Stimulated activated CD8-positive, alpha-beta memory T cell treated with anti-CD3 and anti-CD28 coated beads, Interleukin-15, amount 100 ng/mL, for 4 hours (primary cell): ENCODE measurements at places on chromosomes 7 and 10.

GRCh38 chr10:58026036-58026435 is 241.7 kb downstream of the IPMK start:
- DNase-seq, result no peak

DNA sequence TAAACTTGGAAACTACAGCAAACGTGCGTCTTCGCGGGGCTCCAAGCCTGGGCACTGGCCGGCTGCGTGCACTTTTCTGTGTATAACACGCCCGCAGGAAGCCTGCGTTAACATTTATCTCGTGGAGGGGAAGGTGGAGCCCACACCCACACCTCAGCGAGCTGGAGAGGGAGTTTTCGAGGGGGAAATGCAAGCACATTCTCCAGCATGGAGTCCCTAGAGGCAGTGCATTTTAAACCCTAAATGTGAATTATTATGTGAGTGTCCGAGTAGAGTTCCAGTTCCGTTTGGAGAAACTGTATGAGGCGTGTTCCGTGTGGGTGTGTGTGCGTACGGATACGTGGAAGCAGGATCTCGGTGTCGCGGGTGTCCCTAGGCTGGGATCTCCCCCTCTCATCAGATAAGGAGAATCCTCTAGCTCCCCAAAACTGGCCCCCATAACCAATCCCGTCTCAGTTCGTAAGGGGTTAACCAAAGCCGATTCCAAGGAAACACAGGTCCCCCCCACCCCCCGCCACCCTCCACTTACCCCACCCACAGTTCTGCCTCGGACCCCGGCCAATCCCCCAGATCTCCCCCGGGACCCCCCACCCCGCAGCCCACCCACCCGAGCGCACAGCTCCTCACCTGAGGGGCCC is 403 bp downstream of the CDK6 start:
- DNase-seq, result no peak

DNA sequence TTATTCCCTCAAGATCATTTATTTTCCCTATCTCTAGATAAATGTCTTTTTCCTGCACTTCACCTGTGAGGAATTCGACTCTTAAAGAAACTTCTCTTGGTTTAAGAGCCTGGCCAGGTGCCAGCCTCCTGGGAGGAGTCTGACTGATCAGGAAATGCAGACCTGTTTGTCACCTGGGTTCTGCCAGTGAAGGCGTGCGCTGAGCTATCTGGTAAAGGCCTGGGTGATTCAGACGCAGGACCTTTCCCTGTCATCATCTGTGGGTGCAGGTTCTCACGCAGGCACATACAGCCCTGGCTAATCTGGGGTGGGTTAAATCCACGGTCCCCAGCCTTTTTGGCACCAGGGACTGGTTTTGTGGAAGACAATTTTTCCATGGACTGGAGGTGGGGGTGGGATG is 65.3 kb upstream of the AQP1 start:
- DNase-seq, result no peak

DNA sequence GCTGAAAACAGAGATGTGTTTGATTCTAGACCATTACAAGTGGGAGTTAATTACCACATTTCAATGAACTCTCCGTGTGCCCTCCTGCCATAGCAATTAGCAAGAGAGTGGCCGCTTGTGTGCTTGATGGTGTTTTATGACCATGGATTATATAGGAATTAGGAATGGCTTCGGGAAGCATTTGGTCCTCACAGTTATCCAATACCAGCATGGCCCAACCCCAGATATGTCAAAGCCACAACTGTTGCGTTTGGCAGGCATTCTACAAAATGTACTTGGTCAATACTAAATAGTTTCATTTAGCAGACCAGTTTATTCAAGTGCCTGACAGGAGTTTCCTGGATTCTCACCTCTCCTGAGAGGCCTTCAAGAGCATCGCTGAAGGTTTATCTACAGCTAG is 509.0 kb upstream of the GALNT17 start:
- DNase-seq, result no peak

DNA sequence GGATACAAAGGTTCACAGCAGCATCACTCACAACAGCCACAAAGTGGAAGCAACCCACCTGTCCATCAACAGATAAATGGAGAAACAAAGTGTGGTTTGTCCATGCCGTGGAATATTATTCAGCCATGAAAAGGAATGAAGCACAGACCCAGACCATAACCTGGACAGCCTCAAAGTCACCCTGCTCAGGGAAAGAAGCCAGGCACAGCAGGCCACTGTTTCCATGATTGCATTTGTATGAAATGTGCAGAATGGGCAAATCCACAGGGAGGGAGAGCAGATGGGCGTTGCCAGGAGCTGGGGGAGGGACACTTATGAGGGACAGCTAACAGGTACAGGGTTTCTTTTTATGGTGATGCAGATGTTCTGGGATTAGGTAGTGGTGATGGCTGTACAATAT is 30.3 kb downstream of the FOXL3 start:
- no peak for DNase-seq

DNA sequence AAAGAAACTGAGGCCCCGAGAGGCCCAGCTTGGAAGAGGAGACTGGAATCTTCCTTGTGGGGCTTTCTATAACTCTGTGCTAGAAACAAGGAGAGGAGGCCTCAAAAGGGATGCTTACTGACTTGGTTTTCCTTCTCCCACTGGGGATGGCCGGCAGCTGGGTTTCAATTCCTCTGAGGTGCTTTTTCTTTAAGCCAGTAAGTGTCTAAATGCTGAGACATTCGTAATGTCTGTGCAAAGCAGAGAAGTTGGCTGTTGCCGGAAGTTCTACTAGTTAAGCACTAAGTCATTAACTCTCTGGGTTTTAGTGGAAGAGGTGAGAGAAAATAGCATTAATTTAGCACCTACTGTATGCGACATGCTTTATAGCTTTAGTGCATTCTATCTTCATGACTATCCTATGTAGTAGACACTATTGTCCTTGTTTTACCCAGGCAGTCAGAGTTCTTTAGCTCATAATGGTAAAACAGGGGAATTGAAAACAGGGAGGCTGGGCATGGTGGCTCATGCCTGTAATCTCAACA is 135.2 kb downstream of the RGS10 start:
- DNase-seq, result no peak

- no peak for DNase-seq
These were observed 10.4 kb upstream of the PRKG1 start for GRCh38 chr10:51063659-51064535.

- DNase-seq, result no peak
These were observed 18.1 kb downstream of the CALN1 start for GRCh38 chr7:72394016-72394415.

- DNase-seq, result no peak
These were observed 8.6 kb upstream of the CALML3 start for GRCh38 chr10:5515948-5516761.

GRCh38 chr10:20817646-20818045 is 79.5 kb downstream of the NEBL start:
- DNase-seq, result no peak

DNA sequence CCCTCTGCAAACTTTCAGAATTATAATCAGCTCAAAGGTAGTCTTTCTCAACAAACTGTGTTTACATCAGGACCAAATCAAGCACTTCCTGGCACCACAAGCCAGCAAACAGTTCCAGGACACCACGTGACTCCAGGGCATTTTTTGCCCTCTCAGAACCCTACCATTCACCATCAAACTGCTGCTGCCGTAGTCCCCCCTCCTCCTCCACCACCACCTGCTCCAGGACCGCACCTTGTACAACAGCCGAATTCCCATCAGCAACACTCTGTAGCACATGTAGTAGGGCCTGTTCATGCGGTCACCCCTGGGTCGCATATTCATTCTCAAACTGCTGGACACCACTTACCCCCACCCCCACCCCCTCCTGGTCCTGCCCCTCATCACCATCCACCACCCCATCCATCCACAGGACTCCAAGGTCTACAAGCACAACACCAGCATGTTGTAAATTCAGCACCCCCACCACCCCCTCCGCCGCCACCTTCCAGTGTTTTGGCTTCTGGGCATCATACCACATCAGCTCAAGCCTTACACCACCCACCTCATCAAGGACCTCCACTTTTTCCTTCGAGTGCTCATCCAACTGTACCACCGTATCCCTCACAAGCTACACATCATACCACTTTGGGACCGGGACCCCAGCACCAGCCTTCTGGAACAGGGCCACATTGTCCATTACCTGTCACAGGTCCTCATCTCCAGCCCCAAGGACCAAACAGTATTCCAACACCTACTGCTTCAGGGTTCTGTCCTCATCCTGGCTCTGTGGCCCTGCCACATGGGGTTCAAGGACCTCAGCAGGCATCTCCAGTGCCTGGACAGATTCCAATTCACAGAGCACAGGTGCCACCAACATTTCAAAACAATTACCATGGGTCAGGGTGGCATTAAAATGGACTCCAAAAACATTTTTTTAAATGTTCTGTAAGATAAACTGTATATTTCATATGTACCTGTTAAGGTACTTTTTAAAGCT is 98.7 kb downstream of the KMT2E start:
- no peak for DNase-seq

DNA sequence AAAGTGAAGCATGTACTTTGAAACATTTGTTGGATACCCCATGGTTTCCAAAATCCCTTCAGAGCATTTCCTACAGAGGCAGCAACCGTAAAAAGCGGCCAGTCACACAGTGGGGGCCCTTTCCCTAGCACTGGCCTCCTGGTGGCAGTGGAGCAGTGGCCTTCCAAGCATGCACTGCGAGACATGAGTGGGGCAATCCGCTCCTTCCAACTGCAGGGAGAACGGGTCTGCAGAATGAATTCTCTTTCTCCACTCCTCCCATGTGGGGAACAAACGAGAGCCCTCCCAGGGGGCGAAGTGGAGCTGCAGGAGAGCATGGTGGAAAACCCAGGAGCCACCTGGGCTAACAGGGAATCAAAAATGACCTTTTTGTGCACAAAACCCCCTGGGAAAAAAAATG is 542.9 kb upstream of the GALNT17 start:
- no peak for DNase-seq

DNA sequence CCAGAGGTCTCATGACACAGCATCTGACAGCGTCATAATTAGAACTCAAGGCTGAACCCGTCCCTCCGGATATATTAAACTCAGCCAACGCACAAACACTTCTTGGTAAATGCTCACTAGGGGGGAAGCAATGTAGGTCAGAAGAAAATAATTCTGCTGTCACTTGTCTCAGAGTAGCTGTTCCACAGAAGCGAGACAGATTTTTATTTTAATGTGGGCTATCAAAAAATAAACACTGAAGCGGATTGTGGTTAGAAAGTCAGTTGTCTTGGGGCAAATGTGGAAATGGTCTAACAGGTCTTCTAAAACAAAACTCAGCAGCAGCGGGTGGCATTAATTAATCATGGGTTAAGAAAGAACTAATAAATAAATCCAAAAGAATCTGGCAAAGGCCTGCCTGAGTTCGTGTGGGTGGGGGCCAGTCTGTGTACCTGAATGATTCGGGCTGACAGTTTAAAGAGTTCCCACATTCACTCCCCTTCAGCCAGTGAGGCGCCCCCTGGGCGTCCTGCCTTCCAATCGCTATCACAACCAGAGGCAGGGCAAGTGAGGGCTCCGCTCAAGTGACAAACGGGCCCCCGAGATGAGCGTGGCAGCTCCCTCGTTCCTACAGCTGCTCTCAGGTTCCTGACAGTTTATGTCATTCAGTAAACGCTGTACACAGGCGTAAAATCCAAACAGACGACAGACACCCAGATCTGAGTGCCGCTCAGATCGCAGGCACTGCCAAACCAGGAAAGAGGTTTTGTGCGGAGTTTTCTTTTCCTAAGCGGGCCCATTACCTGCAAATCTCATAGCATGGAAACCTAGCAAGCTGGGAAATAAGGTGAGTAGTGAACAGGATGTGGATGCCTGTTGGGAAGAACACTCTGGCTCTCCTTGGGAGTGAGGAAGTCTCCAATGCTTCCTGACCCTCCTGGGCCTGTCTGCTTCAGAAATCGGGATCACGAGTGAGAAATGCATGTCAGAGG is 52.9 kb downstream of the NRAP start:
- no peak for DNase-seq

- DNase-seq, result no peak
These were observed 6.3 kb upstream of the LIPF start for GRCh38 chr10:88657901-88658300.

- DNase-seq, result no peak
These were observed 317.8 kb downstream of the SH2D4B start for GRCh38 chr10:80855348-80855971.

DNA sequence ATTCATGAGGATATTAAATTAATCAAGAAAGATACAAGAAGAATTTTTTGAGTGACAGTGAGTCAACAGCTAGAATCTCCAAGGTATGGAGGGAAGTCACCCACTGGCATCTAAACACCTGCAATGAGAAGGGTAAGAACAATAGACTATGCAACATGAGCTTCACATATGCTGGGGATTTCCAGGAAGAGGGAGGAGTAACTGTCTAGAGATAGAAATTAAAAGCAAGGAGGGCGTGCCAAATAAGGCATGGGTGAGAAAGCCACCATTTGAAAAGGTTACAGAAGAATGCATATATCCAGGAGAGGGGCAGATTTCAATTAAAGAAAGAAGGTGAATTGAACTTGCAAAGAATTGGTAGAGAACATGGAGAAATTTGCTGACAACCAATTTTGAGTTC is 365.7 kb downstream of the GPR37 start:
- DNase-seq, result no peak

DNA sequence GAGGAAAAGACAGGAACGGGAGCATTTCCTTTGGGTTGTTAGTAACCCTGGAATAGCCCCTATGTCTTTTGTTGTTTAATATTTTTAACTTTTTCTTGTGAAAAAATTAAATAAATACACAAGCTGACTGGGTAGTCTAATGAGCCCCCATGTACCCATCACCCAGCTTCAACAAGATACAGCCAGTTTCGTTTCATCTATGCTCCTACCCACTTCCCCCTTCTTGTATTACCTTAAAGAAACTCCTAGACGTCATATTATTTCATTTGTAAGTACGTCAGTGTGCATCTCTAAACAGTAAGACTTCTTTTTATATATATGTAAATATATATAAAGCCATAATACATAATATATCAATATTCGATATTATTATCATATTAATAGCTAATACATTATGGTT is 42.8 kb upstream of the NUB1 start:
- DNase-seq, result no peak

GRCh38 chr7:151631570-151631952 is 111.9 kb upstream of the RHEB start:
- no peak for DNase-seq

- no peak for DNase-seq
These were observed 207.7 kb upstream of the TEX47 start for GRCh38 chr7:89002981-89003956.

DNA sequence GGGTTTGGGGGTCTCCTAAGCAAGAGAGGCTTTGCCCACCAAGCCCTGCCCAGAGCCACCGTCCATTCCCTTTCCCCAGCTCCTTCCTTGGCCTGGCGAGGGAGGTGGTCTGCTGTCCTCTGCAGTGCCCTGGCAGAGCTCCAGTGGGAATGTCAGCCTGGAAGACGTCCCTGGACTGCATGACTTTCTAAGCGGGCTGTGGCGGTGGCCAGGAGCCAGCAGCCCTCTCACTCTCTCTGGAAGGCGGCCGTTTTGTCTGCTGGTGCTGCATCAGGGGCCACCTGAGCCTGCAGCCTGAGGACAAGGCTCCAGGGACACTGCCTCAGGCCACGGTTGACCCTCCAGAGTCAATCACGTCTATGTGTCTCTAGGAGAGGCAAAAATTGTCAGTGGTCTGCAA is 271.0 kb downstream of the SKAP2 start:
- no peak for DNase-seq
